Femur (tissue), 1 donor: ENCODE measurements at places on chromosomes 3 and 15.
A peak's percentile ranks its signal among the peaks of the same experiment; 100 is the strongest.

- no peak for DNase-seq
Measured at GRCh38 chr15:40058476-40059140, 19.6 kb upstream of the SRP14 start.

GRCh38 chr3:138394156-138394555 lies 40.3 kb upstream of the ESYT3 start:
- DNase-seq: peak; percentile 11

- no peak for DNase-seq
Measured at GRCh38 chr3:182597621-182598041, 195.7 kb upstream of the ATP11B start.

DNA sequence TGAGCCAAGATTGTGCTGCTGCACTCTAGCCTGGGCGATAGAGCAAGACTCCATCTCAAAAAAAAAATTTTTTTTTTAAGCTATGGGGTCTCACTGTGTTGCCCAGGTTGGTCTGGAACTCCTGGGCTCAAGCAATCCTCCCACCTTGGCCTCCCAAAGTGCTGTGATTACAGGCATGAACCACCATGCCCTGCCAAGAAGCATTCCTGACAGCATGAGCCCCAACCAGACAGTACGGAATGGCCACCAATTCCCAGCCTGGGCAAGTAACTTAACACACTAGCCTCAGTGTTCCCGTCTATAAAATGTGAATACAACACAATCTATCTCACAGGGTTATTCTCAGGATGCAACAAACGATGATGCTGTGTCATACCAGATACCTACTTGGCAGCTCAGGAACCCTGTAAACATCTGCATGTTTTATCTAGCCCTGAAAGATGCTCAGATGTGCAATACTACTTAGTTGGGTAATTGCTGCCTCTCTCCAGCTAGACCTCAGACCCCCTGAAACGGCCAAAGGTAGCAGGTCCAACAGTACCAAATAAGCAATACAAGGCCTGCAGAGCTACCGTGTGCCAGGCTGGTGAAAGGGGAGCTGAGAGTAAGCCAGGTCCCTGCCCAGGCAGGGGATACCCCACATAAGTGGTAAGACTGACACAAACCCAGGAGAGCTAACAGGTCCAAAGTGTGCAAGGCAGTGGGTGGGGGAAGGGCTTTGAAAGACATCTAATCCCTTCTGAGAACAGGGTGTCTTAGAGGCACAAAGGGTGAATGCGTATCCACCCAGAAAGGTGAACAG lies 1.9 kb downstream of the TKT start:
- no peak for DNase-seq

DNA sequence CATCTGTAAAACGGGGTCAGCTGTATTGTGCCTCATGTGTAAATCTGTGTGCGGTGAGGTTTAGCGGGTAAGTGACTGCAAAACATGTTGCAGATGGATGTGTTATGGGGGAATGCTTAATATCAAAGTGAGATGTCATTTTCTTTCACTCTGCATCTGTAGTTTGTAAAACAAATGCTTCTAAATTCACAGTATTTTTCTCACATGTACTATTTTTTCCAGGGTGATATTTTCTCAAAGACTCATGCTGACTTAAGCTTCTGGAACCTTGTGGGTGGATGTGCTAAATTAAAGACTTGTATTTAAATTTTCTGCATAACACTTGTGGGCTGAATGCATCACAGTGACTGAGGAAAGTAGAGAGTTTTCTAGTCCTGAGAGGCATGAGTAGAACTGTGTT lies 115.2 kb upstream of the TP63 start:
- no peak for DNase-seq

DNA sequence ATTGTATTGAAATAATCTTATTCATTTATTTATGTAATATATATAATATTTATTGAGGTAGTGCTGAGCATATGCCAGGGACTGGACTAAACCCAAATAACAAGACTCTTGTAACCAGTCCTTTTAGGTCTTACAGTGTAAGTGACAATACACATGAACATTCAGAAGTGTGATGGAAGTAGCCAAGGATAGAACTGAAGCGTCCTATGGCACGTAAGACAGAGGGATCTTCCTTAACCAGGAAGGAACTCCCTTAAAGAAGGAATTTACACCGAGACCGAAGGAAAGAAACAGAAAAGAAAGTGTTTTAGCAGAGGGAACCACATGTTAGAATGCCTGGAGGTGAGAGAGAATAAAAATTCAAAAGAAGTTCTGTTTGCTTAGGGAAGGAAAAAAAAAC lies 23.6 kb upstream of the CLDN1 start:
- DNase-seq: no peak

DNA sequence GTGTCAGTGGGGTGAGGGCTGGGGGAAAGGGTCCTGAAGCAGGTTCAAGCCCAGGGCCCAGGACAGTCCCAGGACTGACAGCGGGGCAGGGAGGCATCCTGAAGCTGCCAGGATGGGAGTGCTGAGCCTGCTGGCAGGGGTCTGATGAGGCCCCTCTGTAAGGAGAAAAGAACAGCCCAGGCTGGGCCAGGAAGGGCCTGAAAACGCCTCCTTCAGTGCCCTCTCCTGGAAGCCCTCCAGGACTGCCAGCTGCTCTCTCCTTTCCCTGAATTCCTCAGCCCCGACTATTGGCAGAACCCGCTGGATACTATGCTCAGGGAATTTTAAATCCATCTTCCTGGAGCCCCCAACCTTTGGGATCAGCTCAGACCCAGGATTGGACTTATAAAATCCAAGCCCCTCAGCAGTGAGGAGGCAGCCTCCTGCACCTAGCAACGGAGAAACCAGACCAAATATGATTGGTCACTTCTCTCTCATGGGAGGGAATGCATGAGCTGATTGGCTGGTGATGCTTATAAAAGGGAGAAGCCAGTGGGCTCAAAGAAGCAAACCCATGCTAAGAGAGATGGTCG lies 203.5 kb upstream of the LINGO1 start:
- DNase-seq: peak; percentile 16

- no peak for DNase-seq
Measured at GRCh38 chr3:45215466-45215865, 10.6 kb downstream of the TMEM158 start.

- DNase-seq: no peak
Measured at GRCh38 chr15:70906842-70907241, 14.2 kb downstream of the LRRC49 start.

- DNase-seq: peak; percentile 83
Measured at GRCh38 chr3:58237238-58237940, at the start of gene ABHD6. ABHD6 (plus strand) TSS chr3:58237792; CDS start chr3:58256587, 18,795 bp downstream.

DNA sequence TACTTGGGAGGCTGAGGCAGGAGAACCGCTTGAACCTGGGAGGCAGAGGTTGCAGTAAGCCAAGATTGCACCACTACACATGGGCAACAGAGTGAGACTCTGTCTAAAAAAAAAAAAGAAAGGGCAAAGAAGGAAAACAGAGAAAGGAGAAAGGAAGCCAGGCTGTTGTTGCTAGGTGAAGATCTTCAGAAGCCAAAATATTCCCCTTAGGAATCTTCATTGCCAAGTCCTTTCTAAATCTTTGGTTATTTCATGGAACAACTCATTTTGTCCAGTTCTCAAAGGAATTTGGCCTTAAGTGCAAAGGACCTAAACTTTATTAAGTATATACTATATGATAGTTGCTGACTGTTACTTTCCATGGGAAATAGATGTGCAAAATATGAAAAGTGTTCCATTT lies 59.2 kb upstream of the OSBPL11 start:
- DNase-seq: no peak

GRCh38 chr3:100360757-100361496 lies 26.4 kb downstream of the NIT2 start:
- no peak for DNase-seq

DNA sequence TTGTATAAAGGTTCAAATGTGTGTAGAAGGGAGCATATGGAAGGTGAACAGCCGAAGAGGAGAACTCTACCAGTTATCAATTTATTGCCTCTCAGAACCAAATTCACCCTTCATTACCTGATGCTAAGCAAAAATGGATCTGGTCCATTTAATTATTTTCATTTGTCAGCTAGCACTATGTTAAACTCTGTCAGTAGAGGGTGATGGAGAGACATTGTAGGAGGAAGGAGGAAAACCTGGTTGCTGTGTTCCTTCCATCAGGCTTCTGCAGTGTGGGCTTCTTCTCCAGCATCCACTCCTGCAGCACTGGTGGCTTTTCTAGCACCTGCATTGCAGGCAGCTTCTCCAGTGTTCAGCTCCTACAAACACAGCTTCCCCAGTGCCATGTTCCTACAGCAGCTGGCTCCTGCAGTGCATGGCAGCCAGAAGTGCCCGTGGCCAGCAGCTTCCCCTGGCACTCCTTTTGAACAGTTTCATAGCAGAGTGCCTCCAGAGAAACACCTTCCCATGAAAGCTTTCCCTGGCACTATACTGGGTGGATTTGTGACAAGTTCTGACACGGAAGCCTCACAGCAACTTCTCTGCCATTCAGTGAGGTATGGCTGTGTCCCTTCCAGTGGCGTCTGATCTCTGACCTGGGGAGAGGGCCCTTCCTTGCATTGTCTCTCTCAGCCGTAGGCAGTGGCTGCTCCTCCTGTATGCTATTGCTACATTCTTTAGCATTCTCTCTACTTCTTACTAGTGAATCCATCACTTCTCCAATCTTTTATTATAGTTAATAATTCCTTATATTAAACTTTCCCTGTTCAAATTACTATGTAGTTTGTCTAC lies 14.6 kb upstream of the IL17RD start:
- DNase-seq: no peak

DNA sequence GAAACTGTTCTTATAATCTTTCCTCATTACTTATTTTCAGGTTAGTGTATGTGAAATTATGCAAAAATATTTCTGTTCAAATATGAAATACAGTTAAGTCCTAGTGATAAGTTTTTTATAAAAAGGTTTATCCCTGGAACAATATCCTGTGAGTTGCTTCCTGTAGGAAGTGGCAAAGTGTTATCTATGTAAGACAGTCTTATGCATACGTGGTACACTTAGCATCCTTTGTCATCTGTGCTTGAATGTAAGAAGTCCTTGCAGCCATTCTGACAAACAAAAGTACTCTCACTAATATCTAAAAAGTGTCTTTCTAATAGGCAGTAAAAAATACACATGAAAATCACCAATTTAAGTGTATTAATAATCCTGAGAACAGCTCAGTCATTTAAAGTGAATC lies 372.5 kb upstream of the BCHE start:
- no peak for DNase-seq

GRCh38 chr15:53644660-53645059 lies 114.8 kb downstream of the WDR72 start:
- no peak for DNase-seq

GRCh38 chr3:18648159-18648558 lies 223.0 kb upstream of the SATB1 start:
- DNase-seq: no peak

- no peak for DNase-seq
Measured at GRCh38 chr15:53829471-53829870, 70.0 kb upstream of the WDR72 start.

DNA sequence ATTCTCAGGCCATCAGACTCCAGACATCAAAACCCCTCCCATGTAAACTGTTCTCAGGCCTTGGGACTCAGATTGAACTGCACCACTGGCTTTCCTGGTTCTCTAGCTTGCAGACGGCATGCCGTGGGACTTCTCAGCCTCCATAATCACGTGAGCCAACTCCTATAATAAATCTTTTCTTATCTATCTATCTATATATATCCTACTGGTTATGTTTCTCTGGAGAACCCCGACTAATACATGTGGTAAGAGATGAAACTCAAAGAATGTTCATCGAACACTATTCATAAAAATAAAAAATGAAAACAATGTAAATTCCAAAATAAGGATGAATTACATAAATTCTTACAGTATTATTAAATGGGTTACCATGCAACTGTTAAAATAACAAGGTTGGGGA lies 84.5 kb upstream of the NTRK3 start:
- DNase-seq: no peak

DNA sequence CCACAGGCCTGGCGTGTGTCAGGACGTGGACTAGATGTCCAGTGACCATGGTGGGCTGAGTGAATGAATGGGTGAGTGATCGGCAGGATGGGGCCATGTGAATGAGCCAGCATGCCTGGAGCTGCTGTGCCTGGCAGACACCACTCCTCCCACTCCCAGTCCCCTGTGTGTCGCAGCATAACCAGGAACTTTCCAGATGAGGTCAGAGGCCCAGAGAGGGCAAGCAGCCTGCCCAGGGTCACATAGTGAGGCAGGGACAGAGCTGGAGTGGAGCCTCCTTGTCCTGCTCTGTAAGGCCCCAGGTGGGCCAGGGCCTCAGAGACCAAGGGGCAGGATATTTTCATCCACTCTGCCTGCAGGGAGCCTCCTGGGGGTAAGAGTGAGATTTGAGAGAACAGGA lies 6.4 kb downstream of the IQSEC1 start:
- DNase-seq: no peak

GRCh38 chr3:183560607-183561006 lies 5.1 kb upstream of the KLHL6 start:
- DNase-seq: no peak

DNA sequence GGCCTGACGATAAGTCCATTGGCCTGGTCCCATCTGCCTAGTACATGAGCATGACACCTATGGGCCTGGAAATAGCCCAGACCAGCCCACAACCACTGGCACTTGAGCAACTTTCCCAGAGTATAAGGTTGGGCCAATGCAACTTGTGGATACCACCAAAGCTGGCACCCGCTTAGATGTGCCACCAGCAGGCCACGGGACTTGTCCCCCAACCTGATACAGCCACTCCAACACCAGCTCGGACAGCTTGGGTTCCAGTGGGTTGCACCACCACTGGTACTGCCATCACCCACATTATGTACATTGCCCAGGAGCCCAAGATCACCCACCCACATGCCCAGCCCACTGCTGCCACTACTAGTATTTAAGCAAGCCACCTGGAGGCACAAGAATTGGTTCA lies 381.2 kb downstream of the GBE1 start:
- no peak for DNase-seq

DNA sequence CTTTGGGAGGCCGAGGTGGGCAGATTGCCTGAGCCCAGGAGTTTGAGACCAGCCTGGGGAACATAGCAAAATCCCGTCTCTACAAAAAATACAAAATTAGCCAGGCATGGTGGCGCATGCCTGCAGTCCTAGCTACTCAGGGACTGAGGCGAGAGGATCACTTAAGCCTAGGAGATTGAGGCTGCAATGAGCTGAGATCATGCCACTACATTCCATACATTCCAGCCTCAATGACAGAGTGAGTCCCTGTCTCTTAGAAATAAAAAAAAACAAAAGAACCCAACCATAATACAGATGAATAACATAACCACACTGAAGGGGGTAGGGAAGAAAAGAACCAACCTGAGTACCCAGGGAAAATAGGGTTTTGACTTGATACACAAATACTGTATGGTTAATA lies 19.7 kb upstream of the CGNL1 start:
- peak; percentile 7 for DNase-seq

- peak; percentile 70 for DNase-seq
Measured at GRCh38 chr15:75648156-75649000, 666 bp downstream of the SNX33 start.

- DNase-seq: no peak
Measured at GRCh38 chr15:69691307-69692015, 238.8 kb downstream of the RPLP1 start.

DNA sequence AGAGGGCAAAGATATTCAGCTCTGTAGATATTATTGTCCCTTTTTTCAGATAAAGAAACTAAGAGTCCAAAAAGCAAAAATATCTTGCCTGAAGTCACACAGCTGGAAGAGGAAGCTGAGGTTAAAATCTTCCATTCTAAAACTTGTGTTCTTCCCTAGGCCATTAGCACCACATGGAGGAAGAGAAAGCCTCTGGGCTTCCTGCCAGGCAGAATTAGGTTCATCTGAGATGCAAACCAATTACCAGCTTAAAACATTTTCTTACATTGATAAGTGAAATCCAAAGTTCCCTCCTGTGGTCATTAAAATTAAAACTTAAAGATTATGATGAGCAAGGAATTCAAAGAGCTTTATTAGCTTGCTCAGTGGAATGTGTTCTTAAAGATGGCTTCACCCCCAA lies 235.3 kb upstream of the SETMAR start:
- DNase-seq: no peak

GRCh38 chr3:135034891-135035440 lies 239.9 kb downstream of the EPHB1 start:
- DNase-seq: no peak
